Epithelial cell of proximal tubule (primary cell): ENCODE measurements at places on chromosomes 4 and X. TPM values are rescaled to one million over a fixed set of nuclear protein-coding genes. Genes with fewer than 3 reads are reported as not detected.

DNA sequence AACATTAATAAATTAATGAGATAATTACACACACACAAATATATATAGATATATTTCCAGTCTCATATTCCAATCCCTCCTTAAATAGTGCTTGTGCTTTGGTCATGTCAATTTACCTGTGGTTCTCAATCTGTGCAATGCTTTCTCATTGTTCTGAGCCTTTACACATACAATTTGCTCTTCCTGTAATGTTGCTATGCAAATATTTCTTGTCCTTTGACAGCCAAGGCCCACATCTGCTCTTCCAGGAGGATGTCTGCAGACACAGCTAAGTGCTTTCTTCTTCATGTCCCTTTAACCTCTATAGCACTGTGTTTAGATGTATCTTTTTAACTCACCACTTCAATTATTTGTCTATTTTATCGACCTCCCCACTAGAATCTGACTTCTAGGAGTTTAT lies 67.3 kb upstream of the RAPGEF2 start:
- DNase-seq: no peak

DNA sequence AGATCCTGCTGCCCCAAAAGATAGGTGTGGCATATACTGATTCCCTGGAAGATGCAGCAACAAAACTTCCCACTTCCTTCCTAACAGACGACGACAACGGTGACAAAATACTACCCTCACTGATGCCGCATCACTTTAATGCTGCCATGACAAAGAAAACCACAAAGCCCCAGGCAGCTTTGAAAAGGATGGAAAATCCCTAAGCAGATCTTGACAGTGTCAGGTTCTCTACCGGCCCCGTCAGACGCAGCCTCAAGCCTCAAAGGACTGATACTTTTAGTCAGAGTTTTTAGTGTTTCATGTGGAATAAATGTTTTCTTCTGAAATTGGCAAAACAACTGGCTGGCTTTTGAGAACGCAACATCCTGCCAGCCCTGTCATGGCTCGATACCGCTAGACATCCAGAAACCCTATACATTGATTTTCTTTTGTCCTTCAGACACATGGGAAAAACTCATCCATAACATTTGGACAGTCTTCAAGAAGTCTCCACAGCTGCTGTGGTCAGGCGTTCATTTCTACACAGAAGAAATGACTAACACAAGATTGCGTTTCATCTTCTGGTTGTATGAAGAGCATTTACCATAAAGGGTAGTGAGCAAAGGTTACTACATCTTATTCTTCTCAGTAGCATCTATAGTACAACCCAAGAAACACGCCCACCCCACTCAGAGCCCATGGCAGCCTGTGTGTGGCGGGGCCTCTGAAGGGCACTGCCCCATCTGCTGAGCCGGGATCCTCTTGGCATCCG lies 60.1 kb downstream of the GATB start:
- DNase-seq: no peak

GRCh38 chr4:3699678-3700077 lies 66.5 kb upstream of the ADRA2C start:
- no peak for DNase-seq

Gene TRO
- total RNA-seq: 6.1 and 15.0 TPM in 2 replicates

DNA sequence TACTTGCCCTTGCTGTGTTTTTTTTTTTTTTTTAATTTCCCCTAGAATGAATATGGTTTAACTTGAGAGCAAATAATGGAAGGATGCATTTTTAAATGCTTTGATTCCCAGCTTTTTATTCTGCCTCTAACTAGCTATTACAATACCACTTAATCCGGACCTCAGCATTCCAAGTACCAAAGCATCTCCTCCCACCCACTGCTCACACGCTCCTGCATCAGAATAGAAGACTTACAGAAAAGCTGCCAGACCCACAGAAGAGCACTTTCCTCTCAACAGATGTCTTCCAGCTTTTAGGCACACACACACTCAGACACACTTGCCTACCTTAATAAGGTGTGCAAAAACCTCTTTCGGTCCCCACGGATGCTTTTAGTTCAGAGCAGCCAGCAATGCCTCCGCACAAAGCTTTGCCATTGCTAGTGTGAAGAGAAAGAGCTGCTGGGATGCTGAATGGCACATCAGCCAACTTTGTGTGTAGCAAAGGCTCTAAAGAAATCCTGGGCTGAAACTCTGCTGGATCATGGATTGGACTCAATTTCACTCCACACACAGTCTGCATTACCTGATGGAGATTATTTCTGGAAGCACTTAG lies 1056.2 kb downstream of the DMD start:
- no peak for DNase-seq

- DNase-seq: no peak
Observed at GRCh38 chrX:133923113-133923512, 62.3 kb downstream of the GPC3 start.

Gene LRPAP1
- 81.6 and 139 TPM in 2 replicates for total RNA-seq

Gene KDR
- total RNA-seq: 0.29 and 1.4 TPM in 2 replicates

- no peak for DNase-seq
Observed at GRCh38 chr4:98716796-98717195, 58.4 kb upstream of the TSPAN5 start.

- peak; percentile 30 for DNase-seq
Observed at GRCh38 chrX:130728208-130728607, 174.8 kb downstream of the ENOX2 start.

Gene MSX1
- 0.65 and 1.6 TPM in 2 replicates for total RNA-seq

- DNase-seq: no peak
Observed at GRCh38 chr4:44671636-44672035, 6.6 kb upstream of the GUF1 start.

Gene IL3RA
- not detected in 2 replicates for total RNA-seq

Gene TEC
- 1.3 and 1.4 TPM in 2 replicates for total RNA-seq

GRCh38 chr4:45241976-45242375 lies 515.6 kb upstream of the GNPDA2 start:
- no peak for DNase-seq

Gene FAM114A1
- 60.6 and 61.5 TPM in 2 replicates for total RNA-seq

Gene FATE1
- total RNA-seq: not detected in 2 replicates

Gene BMX
- total RNA-seq: not detected in 2 replicates

DNA sequence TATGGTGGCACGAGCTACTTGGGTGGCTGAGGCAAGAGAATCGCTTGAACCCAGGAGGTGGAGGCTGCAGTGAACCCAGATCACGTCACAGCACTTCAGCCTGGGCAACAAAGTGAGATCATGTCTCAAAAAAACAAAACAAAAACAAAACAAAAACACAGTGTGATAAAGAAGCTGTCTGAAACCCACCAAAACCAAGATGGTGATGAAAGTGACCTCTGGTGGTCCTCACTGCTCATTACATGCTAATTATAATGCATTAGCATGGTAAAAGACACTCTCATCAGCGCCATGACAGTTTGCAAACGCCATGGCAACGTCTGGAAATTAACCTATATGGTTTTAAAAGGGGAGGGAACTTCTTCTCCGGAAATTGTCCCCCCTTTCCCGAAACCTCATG lies 29.4 kb upstream of the OPHN1 start:
- DNase-seq: no peak

- DNase-seq: no peak
Observed at GRCh38 chr4:10050261-10050661, 29.0 kb upstream of the SLC2A9 start.

DNA sequence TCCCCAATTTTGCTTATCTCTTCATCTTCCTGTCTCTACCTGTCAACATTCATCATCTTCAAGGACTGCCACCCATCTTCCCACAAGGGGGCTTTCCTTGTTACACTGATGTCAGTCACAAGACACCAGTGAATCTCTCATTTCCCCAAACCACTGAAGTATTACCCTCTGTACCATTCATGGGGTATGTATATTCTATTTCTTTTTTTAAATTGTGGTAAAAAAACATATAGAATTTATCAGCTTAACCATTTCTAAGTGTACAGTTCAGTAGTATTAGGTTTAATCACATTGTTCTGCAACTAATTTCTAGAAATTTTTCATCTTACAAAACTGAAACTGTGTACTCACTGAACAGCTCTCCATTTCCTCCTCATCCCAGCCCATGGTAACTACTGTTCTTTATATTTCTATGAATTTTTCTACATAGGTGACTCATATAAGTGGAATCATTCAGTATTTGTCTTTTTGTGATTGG lies 98.6 kb downstream of the LARP7 start:
- DNase-seq: no peak

Gene PLK4
- total RNA-seq: 27.9 and 29.0 TPM in 2 replicates

- DNase-seq: no peak
Observed at GRCh38 chr4:182155806-182156205, 87.4 kb upstream of the TENM3 start.

Gene AMMECR1
- total RNA-seq: 16.7 and 23.7 TPM in 2 replicates

Gene SPANXD
- not detected in 2 replicates for total RNA-seq

Gene GRIA2
- not detected in 2 replicates for total RNA-seq

Gene LARP1B
- 20.3 and 25.7 TPM in 2 replicates for total RNA-seq

- DNase-seq: no peak
Observed at GRCh38 chrX:53479301-53479700, 45.1 kb upstream of the HSD17B10 start.

DNA sequence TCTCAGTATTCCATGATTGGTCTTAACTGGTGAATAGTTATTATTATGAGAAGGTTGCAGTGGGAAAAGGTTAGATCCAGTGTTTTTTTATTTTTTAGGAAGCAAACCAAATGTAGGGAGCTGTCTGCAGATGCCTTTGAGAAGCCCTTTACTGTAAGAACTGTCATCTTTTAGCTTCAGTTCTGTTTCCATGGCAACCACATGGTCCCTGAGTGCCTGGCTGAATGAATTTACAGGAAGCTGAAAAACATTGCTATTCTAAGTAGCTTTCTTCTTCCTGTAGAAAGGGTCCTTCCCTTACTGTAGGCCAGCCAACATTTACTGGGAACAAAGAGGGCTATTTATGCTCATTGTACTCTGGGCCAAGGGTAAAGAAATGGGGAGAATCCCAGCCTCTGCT lies 103.3 kb downstream of the DCLK2 start:
- no peak for DNase-seq

GRCh38 chr4:83830138-83830888 lies 294.4 kb downstream of the GPAT3 start:
- no peak for DNase-seq

DNA sequence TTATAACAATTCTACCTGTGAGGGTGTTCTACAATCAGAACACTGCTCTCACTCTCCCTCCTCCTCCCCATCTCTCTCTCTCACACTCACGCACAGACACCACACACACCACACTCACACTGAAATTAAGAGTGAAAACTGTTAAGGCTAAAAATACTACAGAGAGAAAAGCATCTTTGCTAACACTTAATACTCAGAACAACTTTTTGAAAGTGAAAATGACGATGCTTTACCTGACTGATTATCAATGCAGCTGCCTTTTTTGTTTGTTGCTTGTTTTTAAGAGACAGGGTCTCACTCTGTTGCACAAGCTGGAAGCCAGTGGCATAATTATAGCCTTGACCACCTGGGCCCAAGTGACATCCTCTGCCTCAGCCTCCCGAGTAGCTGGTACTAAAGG lies 222.4 kb downstream of the APBB2 start:
- no peak for DNase-seq

Gene KLF3
- 23.0 and 28.0 TPM in 2 replicates for total RNA-seq

DNA sequence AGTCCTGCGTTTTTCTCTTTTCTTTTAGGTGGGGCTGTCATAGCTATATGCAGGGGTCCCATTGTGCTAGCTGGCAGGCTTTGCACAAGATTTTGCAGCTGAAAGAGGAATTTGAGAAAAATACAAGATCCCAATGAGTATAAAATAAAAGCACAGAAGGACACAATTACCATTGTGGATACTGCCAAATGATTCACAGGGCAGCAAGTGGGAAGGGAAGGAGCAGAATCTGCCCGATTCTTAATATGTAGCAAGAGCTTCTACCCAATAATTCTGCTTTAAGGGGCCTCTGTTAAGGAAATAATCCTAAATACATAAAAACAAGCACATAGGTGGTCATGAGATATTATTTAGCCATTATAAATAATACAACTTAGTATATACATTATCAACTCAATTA lies 25.9 kb upstream of the ING2 start:
- no peak for DNase-seq

GRCh38 chr4:128600410-128600809 lies 209.1 kb upstream of the JADE1 start:
- no peak for DNase-seq

Gene TMEM156
- 2.3 and 9.1 TPM in 2 replicates for total RNA-seq

Gene CXCL13
- total RNA-seq: not detected in 2 replicates

DNA sequence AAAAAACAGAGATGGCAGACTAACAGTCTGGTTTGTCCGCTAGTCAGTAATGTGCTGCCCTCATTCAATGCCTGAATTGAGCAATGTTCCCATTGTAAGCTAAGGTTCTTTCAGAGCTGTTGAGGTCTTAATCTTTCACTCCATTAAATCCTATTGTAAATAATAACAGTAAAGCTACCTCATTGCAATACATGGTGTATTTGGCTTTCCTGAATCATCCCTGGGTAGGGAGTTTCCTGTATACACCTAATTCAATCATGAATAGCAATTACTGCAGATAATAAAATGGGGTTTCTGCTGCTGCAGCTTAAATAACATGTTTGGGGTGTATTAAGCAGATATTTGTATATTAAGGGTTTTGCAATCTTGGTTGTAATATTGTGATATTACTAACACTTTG lies 1100.2 kb upstream of the INTU start:
- DNase-seq: no peak

Gene TSPAN5
- 24.9 and 30.2 TPM in 2 replicates for total RNA-seq

DNA sequence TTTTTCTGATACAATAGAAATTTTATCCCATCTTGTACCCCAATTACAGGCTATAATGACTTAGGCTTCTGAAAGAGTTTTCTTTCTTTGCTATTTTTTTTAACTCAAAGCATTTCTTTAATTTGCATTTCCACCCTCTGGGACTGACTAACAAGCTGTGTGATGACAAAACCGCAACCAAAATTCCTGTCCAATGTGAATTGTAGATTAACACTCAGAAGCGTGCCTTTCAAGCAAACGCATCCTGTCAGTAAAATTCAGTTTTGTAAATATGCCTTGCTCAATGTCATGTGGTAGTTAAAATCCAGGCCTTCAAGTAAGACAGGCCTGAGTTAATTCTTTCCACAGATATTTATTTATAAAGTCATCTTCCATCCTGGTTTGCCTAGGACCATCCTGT lies 50.3 kb downstream of the STK32B start:
- DNase-seq: no peak

DNA sequence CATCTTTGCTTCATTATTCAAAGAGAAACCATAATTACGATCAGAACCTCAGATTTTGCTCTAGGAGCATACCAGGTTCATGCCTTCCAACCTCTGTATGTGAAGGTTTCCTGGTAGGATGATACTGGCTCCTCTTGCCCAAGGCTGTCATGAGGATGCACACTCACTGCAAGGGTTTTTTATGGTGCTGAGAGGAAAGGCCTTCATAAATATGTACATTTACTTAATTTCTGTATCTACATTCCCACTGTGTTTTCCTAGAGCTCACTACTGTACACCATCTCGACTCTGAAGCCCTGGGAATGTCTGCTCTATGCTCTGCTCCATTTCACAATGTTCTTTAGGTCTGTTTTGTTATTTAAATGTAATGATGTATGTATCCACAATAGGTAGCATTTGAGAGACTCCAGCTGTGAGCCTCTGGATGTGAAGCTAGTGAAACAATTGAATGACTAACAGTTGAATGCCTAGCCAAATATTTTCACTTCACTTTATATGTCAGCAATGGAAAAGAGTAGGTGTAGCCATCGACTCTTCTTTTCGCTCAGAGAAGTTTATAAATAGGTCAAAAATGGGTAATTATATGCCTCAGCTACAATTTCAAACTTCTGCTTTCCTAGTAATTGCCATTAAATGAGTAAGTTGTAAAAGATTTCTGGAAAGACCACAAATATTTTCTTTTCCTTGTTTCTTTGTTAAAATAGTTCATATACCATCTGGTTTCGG lies 228.0 kb downstream of the PALLD start:
- DNase-seq: no peak

Gene DAPP1
- 6.7 and 18.3 TPM in 2 replicates for total RNA-seq
